ENCODE measurements at places on chromosomes 3 and 15.

- no peak for DNase-seq
These were observed 153.8 kb downstream of the EBLN2 start for GRCh38 chr3:73215281-73215680.

- no peak for DNase-seq
These were observed 894.0 kb downstream of the NTRK3 start for GRCh38 chr15:87362531-87362930.

DNA sequence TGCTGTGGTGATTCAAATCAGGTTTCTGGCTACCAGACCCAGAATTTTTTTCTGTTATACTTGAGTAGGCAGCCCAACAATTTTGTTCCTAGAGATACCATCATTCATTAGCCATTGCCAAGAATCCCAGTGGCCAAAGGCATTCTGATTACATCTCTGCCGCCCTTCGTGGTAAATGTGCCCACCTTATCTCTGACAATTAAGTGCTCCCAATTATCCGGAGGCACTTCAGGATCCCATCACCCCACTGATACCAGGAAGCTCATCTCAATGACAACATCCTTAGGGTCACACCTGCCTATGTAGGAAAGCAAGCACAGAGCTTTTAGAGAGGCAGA, 43.2 kb upstream of the RPL35A start:
- DNase-seq, result no peak

DNA sequence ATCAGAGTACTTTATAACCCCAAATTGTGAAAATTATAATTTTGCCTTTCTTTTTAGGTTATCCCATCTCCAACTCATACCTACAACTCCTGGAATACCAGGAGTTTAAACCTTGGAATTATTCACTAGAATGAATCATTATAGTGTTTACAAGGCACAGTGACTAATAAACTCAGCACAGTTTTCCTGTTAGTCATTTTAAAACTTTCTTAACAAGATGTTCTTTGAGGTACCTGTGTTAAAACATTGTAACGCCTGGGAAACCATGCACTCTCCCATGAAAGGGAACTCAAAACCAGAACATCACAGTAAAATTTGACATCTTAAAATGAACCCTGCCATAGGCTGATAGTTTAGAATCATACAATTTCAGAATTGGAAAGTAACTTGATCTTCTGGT, 132.4 kb upstream of the OSTN start:
- no peak for DNase-seq

GRCh38 chr3:127329631-127330285, 41.9 kb upstream of the PRR20G start:
- no peak for DNase-seq

DNA sequence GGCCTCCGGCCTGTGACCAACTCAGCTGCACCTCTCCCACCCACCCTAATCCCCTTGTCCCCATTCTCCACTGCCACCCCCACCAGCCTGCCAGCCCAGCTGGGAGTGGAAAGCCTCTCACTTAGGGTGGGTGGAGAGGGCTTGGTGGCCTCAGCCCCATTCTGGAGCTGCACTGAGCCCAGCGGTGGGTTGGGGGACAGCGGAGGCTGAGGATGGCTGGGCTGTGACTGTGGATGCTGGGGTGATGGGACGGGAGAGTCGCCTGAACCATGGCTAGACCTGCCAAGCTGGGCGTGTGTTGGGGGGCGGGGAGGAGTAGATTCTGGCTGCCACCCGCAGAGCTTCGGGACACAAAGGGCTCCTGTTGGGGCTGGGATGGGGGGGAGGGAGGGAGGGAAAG, 1.8 kb downstream of the CLCN2 start:
- no peak for DNase-seq

- no peak for DNase-seq
These were observed 36.0 kb downstream of the LEO1 start for GRCh38 chr15:51935466-51936104.

DNA sequence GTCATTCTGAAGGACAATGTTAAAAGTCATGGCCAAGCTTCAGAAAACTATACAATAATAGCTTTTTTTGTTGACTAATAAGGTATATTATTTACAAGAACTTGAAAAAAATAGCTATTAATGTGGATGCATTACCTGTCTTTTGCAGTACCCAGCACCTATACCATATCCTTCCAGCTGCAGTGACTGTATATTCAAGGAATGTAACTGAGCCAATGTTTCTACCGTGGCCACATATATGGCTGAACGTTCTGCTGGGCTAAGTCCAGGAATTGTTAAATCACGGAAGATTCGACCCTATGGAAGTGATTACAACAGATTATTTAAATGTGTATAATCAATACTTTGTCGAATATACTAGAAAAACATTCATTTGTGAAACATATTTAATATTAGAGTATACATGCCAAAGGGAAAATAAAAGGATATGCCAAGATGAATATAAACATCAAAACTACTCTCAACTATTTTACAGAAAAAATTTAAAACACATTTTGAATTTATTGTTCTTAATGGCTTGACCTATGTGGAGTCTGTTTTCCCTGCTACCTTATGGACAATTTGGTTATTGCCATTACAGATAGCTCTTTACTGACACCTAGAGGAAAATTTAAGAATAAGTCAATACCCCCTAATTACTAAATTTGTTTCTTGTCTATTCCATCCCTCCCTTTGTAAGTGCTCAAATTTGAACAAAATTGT, 17.6 kb downstream of the ACAD11 start:
- DNase-seq, result no peak

DNA sequence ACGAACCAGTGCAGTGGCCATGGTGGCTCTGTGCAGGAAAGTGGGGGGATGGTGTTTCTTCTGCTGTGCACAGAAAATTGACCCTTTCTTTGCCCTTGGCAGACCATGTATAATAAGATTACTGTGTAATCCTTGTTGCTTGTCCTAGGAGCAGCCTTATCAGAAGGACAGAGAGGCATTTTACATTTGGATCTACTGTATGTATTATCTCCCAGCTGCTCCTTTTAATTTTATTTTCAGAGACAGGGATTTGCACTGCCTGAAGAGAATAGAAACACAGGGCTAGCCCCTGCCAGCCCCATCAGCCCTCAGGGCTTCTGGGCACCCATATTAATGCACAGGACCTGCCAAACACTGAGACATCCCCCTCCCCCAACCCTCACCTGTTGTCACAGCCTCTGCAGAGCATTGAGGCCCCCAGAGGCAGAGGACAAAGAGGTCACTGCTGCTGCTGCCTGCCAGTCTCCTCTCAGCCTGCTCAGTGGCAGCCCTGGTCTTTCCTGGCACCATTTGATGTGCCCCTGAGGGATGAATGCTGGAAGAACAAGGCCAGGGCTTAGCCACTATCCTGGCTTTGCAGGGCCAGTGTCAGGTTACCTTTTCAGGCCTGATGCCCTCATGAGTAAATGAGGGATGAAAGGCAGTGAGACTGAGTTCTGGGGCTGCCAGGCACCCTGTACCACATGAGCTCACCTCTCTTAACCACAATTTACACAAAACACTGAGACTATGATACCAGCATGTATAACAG, 533.4 kb downstream of the NTRK3 start:
- DNase-seq, result no peak

GRCh38 chr3:45932112-45932511, 11.2 kb upstream of the CXCR6 start:
- DNase-seq, result no peak

- DNase-seq, result no peak
These were observed 200.3 kb upstream of the SUCLG2 start for GRCh38 chr3:67854663-67855062.

DNA sequence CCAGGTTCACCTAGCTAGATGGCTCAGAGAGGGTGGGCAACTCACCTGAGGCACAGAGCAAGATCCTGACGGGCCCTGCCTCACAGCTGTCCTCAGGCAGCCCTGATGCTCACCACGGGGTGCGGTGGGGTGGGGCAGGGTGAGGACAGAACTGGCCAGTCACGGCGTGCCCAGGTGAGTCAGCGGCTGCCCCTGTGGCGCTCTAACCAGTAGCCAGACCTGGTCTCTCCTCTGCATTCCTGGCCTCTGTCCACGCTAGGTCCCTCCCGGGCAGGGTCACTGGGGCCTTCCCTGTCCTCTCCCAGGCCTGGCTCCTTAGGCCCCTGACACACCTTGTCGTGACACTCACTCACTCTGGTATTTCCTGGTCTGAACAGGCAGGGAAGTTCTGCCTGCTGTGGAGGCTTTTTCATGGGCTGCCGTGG, 901 bp downstream of the ALS2CL start:
- no peak for DNase-seq

GRCh38 chr3:16085884-16086608, 88.4 kb upstream of the GALNT15 start:
- no peak for DNase-seq

GRCh38 chr3:62870321-62870720, 4.9 kb downstream of the CADPS start:
- no peak for DNase-seq

GRCh38 chr15:29736012-29736743, 86.1 kb downstream of the TJP1 start:
- DNase-seq, result no peak

GRCh38 chr15:67790610-67791319, 34.5 kb upstream of the SKOR1 start:
- no peak for DNase-seq

GRCh38 chr15:72827226-72827625, 43.7 kb upstream of the ADPGK start:
- DNase-seq, result no peak
